ENCODE measurements at places on chromosomes 6 and 20.

GRCh38 chr6:34938268-34938667 lies 49.2 kb downstream of the ANKS1A start:
- no peak for DNase-seq

DNA sequence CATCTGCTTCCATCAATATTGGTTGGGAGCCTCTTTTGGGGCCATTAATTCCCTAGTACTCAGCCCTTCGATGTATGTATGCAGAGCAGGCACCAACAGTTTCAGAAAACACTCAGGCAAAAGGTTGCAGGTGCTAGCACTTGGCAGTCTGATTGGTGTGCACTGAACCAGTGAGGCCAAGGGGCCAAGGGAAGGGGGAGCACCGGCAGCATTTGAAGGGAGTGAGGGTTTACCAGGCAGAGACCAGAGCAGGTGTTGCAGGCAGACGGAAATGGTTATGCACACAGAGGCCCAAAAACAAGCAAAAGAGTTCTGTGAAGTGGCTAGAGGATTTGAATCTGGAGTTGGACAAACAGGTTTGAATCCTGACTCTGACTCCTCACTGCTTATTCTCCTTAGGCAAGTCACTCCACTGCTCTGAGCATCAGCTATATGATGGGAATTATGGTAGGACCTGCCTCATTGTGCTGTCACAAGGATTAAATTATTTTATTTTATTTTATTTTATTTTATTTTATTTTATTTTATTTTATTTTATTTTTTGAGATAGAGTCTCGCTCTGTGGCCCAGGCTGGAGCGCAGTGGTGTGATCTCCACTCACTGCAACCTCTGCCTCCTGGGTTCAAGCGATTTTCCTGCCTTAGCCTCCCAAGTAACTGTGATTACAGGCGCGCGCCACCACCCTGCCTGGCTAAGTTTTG lies 58.1 kb upstream of the SHLD1 start:
- DNase-seq = no peak

DNA sequence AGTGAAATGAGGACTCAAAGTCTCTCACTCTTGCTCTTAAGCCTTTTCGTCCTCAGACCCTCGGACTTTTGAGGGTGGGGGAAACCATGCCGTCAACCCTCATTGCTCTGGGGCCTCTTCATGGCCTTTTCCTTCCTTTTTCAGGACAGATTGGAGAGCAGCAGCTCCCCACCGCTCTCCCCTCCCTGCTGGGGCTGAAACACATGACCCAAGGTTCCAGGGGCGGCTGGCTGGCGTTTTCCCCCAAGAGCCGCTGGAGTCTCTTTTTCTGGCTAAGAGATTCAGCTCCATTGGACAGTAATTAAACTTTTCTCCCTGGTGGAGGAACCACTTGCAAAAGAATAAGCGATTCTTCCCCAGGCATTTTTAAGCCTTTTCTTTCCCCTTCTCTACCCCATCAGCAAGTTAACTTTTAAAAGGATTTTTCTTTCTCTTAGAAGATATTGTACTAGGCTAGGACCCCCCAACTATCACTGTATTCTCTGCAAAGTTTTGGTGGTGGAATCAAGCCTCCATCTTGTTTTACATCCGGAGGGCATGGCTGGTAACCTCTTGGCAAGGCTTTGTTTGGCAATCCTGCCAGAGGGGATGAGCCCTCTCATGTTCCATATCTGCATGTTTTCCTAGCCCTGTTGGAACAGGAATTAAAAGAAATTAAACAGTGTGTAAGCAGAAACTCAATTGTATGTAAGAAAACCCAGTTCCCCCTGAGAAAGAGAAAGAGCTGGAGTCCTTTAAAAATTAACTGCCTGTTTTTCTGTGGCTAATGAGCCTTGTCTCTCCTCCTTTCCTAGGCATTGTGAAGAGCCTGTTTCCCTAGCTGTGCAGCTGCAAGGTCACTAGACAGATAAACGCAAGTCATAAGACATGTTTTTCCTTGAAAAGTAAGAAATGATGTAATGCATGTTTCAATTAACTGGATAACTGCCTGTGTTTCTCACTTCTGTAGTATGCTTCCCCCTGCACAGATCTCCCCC lies 100.8 kb upstream of the GPR6 start:
- no peak for DNase-seq

GRCh38 chr6:139713900-139714506 lies 339.6 kb upstream of the CITED2 start:
- no peak for DNase-seq

GRCh38 chr6:149032599-149033405 lies 284.7 kb upstream of the TAB2 start:
- no peak for DNase-seq

GRCh38 chr20:48489046-48489463 lies 338.7 kb downstream of the PREX1 start:
- DNase-seq = no peak

GRCh38 chr6:52010806-52011205 lies 76.6 kb downstream of the PKHD1 start:
- DNase-seq = no peak

DNA sequence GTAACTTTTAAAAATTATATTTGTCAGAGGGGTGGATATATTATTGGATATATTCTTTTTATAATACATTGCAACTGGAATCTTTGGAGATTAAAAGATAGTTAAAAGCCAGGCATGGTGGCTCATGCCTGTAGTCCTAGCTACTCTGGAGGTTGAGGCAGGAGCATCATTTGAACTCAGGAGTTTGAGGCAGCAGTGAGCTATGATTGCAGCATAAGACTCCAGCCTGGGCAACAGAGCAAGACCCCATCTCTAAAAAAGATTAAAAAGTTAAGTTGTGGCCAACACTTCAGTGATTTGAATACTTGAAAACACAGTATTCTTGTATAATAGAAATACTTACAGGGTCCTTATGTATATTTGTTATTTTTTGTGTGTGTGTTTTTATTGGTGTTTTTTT lies 15.2 kb downstream of the MAPRE1 start:
- DNase-seq = no peak

DNA sequence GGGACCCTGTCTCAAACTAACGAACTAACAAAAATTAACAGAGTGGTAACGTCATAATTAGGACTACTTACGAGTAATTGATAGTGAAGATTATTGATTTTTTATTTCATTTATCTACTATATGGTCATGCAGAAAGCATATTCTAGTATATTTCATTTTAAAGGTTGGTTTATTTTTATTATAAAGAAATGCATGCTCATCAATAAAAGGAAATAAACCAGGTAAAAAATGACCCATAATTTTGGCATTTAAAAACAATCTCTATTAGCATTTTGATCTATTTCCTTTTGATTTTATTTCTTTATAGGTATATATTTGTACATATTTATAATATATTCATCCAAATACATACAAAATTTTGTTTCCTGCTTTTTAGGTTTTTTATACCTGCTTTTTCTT lies 401.4 kb upstream of the ID4 start:
- no peak for DNase-seq

DNA sequence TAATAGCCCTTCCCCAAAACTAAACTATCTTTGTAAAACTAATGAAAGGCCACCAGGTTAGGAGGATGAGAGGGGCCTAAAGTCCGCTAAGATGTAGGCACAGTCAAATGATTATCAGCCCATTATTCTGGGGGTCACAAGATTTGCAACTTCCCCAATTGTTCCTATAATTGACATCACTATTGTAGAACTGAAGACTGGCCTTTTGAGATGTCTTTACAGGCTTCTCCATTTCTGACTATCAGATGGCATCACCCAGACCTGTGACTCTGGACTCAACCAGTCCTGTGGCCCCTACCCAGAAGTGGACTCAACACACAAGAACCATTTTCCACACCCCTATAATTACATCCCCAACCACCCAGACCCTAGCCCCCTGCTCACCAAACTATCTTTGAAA lies 61.5 kb upstream of the MAP7 start:
- DNase-seq = no peak

DNA sequence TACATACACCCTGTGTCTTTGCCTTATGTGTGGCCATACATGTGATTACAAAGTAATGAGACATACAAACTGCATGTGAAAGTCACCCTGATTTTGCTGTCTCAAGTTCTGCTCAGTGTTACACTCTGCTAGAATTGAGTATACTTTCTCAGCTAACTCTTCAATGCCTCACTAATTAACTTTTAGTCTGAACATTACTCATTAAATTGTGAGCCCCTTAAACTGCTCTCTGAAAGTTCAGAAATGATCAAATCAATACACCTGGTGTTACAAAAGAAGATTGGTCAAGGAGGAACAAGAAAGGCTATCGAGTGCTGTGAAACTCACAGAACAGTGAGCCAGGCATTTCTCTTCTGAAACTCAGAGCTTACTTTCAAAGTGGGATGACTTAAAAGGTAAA lies 71.3 kb downstream of the MKKS start:
- DNase-seq = no peak

- no peak for DNase-seq
These were observed 520.2 kb downstream of the DOK5 start for GRCh38 chr20:54995553-54995952.

- DNase-seq = no peak
These were observed 94.6 kb downstream of the SNAP25 start for GRCh38 chr20:10313215-10313614.

GRCh38 chr20:33401184-33401920 lies at the start of gene CDK5RAP1:
Gene CDK5RAP1, minus strand, starts transcription at chr20:33401519. Its CDS starts 4,455 bp downstream, at chr20:33397064.
- DNase-seq = peak; percentile 81

GRCh38 chr6:90896075-90896547 lies 309.2 kb upstream of the MAP3K7 start:
- DNase-seq = no peak

GRCh38 chr6:106611030-106611429 lies 18.3 kb downstream of the RTN4IP1 start:
- DNase-seq = no peak

GRCh38 chr20:53897884-53898555 lies 172.4 kb downstream of the BCAS1 start:
- no peak for DNase-seq

- DNase-seq = no peak
These were observed 4.1 kb upstream of the MOXD1 start for GRCh38 chr6:132405143-132405915.

DNA sequence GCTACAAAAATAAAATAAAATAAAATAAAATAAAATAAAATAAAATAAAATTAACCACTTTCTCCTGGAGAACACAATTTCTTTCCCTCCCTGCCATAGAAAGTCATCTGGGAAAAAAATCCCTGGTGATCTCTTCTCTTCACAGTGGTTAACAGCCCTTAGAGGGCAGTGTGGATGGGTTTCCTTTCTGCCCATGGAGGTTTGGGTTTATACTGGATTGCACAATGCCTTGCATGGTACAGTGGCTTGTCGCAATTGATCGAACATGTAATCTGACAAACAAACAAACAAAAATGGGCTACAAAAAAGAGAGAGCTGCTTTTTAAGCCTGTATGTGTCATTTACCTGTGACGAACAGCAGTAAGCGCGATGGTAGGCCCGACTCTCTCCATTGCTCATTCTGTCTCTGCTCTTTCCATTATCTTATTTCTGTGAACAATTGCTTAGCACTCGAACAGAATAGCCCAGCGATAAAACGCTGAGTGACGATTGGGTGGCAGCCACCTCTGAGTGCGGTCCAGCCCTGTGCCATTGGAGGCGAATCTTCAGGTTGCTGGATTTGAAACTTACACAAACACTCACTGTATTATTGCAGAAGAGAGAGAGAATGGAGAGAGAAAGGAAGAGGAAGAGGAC lies 166.1 kb downstream of the CD83 start:
- no peak for DNase-seq

DNA sequence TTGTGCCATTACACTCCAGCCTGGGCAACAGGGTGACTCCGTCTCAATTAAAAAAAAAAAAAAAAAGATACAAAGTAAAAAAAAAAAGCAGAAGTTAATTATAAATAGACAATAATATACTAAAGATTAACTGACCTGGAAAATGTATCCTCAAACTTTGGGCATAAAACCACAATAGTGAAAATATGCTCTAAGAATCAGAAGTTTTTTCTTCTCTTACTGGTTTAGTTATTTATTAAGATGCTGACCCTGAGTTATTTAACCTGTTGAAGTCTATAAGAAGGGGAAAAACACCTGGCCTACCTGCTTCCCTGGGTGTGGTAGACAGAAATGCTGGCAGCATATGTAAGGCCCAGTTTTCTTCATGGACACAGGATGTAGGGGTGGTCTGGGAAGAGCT lies 133.7 kb upstream of the MLIP start:
- no peak for DNase-seq

DNA sequence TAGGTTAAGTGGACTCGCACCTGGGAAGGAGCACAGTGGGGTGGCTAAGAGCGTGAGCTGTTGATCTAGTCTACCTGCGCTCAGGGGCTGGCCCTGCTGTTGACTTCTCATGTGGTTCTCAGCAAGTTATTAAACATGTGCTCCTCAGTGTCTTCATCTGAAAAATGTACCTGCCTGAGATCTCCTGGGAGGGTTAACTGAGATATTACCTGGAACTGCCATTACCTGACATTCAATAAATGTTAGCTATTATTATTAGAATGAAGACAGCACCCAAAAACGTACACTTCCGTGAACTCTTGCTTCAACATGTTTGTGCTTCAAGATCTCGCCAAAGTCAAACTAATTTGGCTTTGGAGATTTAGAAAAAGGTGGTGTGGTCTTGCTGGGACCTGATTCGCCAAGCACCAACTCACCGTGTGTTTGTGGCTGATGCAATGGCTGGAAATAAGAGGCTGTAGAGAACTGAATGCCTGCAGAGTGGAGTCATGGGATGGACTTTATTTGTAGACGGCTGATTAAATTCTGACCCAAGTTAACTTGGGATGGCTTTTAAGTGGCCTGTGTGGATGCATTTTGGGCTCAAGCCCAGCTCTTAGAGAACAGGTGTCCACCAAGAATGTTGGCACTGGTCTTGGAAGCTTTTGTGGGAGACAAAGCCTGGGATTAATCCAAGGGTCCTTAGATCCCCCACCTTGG lies 692.9 kb downstream of the QKI start:
- no peak for DNase-seq

DNA sequence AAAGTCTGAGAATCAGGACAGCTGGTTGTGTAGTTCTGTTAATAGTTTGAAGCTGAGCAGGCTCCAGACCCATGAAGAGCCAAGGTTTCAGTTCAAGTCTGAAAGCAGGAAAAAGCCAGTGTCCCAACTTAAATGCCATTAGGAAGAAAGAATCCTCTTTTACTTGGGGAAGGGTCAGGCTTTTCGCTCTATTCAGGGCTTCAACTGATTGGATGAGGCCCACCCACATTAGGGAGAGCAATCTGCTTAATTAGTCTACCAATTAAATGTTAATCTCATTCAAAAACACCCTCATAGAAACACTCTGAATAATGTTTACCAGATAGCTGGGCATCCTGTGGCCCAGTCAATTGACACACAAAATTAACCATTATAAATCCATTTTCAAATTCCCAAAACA lies 462.2 kb downstream of the EPM2A start:
- no peak for DNase-seq

GRCh38 chr20:297925-298775 lies 780 bp downstream of the ZCCHC3 start:
- DNase-seq = peak; percentile 49

DNA sequence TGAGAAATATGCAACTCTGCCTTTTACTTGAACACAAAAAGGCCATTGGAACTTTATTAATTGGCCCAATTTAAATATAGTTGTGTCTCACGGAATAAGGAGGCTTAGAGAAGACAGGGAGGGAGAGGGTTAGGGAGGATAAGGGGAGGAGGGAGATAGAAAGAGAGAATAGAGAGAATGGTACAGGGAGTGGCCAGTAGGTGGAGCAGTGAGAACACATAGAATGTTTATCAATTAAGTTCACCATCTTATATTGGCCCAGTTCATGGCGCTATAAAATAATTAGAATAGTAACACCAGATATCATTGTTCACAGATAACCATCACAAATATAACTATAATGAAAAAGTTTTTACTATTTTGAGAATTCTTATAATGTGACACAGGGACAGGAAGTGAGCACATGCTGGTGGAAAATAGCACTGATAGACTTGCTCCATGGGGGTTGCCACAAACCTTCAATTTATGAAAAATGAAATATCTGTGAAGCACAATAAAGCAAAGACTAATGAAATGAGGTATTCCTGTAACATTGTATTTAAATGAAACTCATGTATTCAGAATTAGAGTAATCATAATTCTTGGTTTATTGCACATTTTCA lies 374.1 kb upstream of the MANEA start:
- peak; percentile 21 for DNase-seq

Data from mesothelial cell of epicardium (in vitro differentiated cells).